Sigmoid colon (tissue), 7 donors: ENCODE measurements at places on chromosomes 7 and 10. TPM values are rescaled to one million over a fixed set of nuclear protein-coding genes. Genes with fewer than 3 reads are reported as not detected.

The PRF1 gene
- 1.6 TPM for polyA plus RNA-seq

DNA sequence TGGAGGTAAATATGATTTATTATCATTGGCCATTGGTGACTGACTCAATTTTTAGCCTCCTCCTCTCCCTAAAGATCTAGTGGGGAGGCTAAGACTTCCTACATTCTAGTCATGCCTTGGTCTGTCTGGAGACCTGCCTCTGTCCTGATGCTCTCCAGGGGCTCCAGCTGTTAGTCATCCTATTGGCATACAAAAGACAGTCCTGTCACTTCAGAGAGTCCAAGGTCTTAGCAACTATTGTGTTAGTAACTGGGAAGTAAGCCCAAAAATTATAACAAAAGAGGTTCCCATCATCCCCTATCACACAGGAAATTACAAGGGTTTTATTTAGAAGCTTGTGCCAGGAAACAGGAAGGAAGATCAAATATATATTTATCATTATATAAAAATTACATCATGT lies 400.6 kb upstream of the VSTM2A start:
- DNase-seq = no peak

The MYOF gene
- polyA plus RNA-seq = 18.5 TPM

The MNX1 gene
- polyA plus RNA-seq = 5.3 TPM

DNA sequence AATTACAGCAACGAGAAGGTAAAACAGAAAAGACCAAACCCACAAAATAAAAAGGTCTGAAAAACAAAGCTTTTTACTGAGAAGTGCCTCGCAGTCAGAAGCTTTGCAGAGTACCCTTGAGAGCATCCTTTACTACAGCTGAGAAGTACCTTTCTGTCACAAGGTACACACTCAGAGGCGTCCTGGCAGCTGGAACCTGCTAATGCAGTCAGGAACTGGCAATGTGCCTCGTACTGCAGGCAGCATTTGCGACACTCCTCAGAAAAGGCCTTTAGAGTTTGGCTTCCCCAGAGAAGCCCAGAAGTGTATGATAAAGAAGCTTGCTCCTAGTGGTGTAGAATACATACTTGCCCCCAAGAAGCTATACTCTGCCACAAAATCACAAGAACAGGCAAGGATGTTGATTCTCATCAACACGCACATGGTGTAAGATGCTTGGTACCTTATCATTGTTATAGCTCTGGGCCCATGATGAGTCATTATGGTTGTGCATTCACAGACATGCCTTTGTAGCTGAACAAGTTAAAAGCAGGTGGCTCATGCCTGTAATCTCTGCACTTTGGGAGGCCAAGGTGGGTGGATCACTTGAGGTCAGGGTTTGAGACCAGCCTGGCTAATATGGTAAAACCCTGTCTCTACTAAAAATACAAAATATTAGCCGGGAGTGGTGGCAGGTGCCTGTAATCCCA lies 2.0 kb upstream of the GTPBP4 start:
- DNase-seq = no peak

- DNase-seq = no peak
Observed at GRCh38 chr7:121503039-121503438, 106.9 kb upstream of the FAM3C start.

DNA sequence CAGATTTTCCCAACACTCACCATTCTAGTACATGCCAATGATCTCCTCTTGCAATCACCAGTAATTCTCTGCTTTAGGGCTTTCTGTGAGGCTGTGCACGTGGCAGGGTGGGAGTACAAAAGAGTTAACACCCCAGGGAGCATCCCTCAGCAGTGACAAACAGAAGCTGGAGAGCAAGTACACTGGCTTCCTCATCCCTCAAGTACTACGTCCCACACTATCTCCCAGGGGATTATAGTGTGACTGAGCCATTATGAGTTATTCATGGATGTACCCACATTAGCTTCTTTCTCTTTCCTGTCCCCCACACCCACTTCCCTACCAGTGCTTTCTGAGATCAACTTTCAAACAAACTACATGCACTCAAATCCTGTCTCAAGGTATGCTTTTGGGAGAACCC lies 1216.5 kb upstream of the AUTS2 start:
- DNase-seq = no peak

DNA sequence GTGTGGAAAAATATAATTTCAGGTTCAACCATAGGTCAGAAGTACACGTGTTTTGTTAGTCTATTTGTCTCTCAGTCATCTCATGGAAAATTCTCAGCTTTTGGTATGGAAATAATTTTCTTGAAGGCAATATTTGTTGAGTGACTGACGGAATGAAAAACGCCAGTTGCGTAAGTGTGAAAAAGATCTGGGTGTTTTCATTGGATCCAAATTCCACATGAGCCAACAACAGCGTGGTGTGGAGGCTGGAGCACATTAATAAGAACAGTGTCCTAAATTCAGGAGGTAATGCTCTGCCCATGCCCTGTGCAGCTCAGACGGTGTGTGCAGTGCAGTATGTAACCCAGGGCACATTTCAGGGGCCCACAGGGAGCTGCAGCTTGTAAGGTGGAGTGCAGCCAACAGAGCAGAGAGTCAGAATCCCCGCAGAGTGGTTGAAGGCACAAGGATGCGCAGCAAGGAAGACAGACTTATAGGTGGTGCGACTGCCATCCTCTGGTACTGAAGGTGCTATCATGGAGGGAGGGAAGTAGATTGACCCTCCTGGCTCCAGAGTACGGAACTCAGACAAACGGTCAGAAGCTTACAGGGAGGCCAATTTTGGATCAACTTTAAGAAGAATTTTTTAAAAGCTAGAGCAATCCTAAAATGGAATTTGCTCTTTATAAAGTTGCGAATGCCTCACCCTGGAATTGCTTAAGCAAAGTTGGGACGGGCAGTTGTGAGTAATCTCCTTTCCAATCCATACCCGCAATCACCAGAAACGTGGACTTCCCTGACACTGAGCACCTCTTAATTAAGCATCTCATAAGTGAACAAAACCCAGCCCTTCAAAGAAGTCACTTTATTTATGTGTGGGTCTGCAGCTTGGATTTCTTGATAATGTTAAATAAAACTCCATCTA lies 38.0 kb downstream of the EGFR start:
- no peak for DNase-seq

The ADIRF gene
- polyA plus RNA-seq = 112 TPM

DNA sequence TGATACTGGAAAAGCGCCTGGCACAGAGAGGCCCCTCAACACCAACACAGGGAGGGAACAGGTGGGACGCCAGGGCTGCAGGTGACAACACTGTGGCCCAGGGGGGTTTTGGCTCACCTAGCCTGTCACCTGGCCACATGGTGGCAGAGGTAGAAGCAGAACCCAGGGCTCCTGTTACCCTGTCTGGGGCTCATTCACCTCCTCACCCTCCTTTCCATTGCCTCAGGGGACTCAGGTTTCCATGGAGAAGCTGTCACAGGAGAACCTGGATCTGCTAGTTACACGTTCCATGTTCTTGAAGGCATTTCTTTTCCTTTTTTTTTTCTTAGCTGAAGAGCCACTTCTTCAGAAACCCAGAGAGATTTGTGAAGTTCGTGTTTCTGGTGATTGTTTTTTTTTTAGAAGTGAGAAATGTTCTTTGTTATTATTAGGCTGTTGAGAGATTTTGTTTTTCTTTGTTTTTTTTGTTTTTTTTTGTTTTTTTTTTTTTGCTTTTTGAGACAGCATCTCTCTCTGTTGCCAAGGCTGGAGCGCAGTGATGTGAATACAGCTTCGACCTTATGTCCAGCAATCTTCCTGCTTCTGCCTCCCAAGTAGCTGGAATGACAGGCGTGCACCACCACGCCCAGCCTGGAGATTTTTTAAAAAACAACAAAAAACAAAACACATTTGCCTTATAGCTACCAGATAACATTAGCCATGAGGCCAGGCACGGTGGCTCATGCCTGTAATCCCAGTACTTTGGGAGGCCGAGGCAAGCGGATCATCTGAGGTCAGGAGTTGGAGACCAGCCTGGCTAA lies 16.0 kb downstream of the DENND2A start:
- DNase-seq = no peak

GRCh38 chr10:55495555-55495954 lies 694.5 kb upstream of the PCDH15 start:
- DNase-seq = no peak

GRCh38 chr7:1758859-1759521 lies 88.9 kb downstream of the ELFN1 start:
- no peak for DNase-seq

- no peak for DNase-seq
Observed at GRCh38 chr10:109932968-109933367, 9.7 kb upstream of the XPNPEP1 start.

DNA sequence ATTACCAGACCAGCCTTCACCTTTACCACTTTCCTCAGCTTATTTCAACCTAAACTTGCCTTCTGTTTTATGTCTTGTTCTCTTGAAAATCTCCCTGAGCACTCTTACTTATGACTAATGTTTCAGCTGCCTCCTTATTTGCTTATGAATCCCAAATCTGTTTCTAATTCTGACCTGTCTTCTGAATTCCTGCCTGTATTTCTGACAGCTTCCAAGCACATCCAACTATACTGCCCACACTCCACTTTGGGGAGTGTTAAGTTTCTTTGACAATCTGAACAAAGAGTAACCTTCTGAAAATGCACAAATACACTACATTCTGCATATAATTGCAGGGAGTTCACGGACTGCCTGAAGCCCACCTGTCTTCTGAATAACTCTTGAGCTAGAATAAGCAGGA lies 48.7 kb downstream of the ARMC3 start:
- DNase-seq = no peak

DNA sequence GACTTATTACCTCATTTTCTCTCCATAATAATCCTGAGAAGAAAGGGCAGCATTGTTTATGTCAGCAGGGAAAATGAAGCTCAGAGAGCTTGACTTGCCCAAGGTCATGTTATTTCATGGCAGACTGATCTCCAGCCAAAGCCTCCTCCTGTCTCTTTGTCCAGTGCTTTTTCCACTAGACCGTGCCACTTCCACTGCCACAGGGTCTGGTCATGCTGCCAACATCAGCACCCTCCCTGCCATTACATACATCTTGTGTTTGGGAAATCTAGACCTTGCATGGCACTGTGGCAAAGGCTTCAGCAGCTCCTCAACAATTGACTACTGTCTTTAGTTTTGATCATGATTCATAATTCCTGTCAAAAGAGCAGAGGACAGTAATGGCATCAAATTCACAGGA lies 25.1 kb downstream of the NRCAM start:
- no peak for DNase-seq

The HOXA6 gene
- not detected for polyA plus RNA-seq
